ENCODE measurements at places on chromosomes 7 and 10. TPM values are rescaled to one million over a fixed set of nuclear protein-coding genes. Genes with fewer than 3 reads are reported as not detected.

DNA sequence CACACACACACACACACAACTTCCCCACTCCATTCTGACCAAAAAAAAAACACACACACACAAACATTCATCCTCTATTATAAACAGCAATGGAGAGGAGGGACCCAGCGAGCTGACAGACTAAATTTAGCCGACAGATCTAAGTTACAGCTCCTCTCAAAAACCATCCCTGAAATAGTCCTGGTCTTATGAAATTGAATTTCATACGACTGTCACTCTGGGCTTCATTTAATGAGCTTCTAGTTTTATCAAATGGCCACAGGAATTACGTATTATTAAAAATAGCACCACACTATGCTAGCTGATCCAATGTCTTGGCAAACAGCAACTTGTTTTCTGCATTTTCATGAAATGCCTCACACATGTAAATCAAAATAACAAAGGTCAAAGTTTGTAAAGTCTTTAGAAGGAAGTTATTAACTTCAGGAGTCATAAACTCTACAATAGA is 131.3 kb upstream of the ASAH2 start:
- no peak for DNase-seq

GRCh38 chr7:24462117-24462516 is 111.1 kb upstream of the PALS2 start:
- no peak for DNase-seq

Gene GNAT3
- 2.0 TPM for total RNA-seq

Gene RASSF4
- total RNA-seq = 137 TPM

All from glutamatergic neuron (in vitro differentiated cells).